CD8-positive, alpha-beta memory T cell (primary cell): ENCODE measurements at places on chromosomes 6 and 20.

- no peak for DNase-seq
These were observed 26.9 kb downstream of the FAM50B start for GRCh38 chr6:3876101-3876500.

DNA sequence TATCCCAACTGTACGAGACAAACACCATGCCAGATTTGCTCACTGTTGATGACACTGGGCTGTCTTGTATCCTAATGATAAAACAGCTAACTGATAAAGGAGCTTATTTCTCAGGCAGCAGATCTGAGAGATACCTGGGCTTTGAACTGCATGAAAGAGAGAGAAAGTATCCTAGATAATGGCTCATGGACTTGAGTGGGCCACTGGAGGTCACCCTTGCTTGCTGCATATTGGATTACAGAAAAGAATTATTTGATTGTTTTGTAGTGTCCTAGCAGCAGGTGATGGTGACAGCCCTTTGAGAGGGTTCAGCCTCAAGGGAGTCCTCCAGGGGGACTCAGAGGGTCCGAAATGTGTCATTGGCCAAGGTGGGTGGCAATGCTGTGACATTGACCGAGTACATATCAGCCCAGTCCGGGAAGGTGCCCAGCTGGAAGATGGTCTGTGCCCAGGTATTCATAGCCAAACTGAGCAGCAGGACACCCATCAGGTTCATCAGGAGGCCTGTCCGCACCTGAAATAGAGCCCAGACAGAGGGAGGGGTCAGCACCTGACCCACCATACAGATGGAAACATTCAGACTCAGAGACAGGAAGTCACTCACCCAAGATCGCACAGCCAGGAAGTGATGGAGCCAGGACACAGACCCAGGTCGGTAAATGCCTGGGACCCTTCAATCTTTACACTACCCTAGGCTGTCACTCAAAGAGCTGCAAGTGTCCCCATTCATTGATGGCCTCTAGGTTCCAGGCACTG is 9.4 kb upstream of the OCSTAMP start:
- no peak for DNase-seq

DNA sequence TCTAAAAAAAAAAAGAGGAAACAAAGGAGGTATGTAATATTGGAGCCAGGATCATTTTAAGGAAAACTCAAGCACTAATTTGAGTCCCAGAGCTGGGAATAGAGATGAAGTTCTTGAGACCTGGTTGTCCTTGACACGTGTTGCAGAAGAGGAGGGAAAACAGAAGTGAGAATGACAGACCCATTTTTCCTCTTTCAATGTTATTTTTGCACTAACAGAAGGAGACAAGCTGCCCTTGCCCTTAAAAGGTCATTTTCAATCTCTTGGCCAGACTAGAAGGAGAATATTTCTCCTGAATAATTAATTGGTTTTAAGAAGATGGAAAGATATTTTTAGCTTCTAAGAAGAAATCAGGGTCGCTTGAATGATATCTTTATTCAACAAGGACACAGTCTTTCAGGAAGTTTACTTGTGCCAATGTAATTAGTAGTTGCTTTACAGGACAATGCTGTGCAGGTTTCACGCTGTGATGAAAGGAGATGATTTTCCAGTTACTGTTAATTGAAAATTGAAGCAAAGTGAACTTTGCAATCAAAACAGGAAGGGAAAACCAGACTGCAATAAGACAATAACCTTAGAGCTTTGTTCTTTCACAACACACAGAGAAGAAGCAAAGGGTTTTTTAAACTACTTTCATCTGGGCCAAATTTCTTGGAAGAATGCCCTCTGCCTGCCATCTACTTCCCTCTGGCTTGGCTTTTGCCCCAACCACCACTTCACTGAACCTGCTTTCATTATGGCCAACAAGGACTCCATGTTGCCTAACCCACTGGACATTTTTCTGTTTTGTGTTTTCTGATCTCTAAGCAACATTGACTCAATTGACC is 107.8 kb upstream of the SHLD1 start:
- DNase-seq, result no peak

GRCh38 chr20:4795394-4795793 is 73.7 kb downstream of the PRND start:
- DNase-seq, result no peak

- DNase-seq, result no peak
These were observed 15.1 kb upstream of the RBPJL start for GRCh38 chr20:45291526-45291925.

GRCh38 chr6:25320459-25320858 is 41.3 kb downstream of the CARMIL1 start:
- DNase-seq, result no peak

GRCh38 chr20:57509665-57510237 is 15.2 kb downstream of the CTCFL start:
- DNase-seq, result no peak

DNA sequence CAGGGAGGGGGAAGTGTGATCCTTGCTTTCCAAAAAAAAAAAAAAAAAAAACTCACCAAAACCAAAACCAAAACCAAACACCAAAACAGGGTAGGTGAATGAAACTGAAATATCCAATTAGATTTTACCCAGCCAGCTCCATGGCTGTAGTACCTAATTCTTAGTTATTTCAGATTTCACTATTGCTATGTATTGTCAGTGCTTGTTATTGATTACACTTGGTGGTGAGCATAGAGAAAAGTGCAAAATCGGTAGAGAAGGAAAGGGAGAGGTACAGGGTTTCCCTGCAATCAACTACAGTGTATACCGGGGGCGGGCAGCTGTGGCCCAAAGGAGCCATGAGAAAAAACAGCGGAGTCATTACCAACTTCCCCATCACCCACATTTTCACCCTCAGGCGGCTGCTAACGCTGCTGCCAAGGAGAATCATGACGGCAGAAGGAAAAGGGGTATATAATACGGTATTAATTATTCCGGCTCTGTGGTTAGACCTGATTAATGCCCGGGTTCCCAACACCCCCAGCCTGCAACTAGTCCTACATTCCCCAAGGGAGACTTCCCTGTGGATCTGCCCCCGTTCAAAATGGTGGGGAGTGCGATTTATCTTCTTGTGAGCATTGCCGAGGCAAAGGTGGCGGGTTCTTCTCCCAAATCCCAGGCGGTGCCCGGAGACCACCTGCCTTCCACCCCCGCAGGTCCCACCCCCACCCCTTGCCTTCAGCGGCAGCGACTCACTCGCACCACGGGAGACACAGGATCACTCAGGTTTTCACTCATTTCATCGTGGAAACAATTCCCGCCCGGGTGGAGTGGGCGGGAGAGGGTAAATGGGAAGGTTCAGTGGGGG is at the start of gene C6orf62:
Gene C6orf62, minus strand, starts transcription at position 30 of the 847 bp plus-strand sequence. CDS start 486 bp downstream, outside the sequence.
- DNase-seq, result peak; percentile 55

DNA sequence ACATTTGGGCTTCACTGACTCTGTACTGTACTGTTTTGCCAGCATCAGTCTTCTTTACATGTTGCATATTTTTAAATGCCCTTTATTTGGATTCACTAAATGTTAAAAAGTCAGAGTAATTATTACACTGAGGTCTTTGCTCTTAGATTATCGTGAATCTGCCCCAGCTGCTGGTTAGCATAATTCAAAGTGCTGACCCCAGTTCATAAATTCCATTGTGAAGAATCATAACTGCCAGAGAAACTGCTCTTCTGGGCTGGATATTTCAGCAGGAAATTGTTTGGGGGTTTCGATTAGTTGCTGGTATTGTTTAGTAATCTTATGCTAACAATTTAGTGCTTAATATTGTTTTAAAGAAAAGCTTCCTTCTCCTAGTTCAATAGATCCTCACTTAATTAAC is 682.1 kb upstream of the MAP3K7 start:
- DNase-seq, result no peak

- no peak for DNase-seq
These were observed 495.7 kb upstream of the JARID2 start for GRCh38 chr6:14750059-14750661.

DNA sequence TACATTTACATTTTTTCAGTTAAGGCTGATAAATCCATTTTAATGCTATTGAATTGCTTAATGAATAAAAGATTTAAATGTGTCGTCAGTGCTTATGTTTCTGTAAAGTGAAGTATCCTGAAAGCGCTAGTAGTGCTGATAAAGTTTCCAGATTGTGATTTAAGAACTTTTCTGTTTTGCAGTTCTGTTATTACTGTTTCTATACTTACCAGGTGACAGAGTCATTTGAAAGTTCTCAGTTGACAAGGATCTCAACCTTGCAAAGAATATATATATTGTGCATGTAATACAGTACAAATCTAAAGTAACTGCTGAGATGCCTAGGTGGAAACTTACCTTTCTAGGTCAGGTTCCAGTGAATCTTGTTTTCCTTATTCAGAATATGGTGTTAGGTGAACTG is 201.8 kb downstream of the ARID1B start:
- no peak for DNase-seq

GRCh38 chr20:48944663-48945297 is 23.3 kb downstream of the ARFGEF2 start:
- no peak for DNase-seq

GRCh38 chr20:5489601-5490000 is 172.8 kb upstream of the PROKR2 start:
- no peak for DNase-seq

DNA sequence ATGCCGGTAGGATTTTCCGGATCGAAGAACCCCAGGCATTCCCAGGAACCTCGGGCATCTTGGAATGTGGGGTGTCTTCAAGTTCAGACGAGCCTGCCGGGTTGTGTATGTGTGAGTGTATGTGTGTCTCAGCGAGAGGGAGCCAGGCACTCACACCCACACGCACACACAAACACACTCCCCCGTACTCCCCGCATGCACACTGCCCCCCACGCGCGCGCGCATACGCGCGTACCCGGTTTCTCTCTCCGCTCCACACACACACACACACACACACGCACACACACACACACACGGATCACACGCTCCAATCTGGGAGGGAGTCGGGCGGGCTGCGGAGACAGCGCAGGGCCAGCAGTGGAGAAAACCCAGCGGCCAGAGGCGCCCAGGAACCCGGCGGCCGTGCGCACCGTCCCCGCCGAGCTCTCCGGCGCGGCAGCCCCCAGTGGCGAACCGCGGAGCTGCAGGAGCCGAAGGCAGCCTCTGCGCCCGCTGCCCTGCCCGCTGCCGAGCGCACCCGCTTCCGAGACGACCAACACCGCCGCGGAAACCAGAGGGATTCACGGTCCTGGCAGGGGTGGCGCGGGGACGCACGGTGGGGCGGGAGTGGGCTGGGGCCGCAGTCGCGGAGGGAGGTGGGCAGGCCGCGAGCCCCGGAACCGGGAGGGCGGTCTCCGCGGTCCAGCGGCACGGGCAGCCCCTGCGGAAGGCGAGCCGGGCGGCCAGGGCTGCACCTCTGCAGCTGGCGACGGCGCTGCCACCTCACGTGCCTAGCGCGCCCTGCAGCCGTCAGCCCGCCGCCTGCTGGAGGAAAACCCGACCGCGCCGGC is at the start of gene LRFN2:
Gene LRFN2, minus strand, starts transcription at position 125 of the 830 bp plus-strand sequence.
- DNase-seq, result peak; percentile 38

GRCh38 chr6:11731423-11731822 is 47.2 kb downstream of the ADTRP start:
- DNase-seq, result no peak

- no peak for DNase-seq
These were observed 82.3 kb downstream of the PTPN1 start for GRCh38 chr20:50592282-50593004.

DNA sequence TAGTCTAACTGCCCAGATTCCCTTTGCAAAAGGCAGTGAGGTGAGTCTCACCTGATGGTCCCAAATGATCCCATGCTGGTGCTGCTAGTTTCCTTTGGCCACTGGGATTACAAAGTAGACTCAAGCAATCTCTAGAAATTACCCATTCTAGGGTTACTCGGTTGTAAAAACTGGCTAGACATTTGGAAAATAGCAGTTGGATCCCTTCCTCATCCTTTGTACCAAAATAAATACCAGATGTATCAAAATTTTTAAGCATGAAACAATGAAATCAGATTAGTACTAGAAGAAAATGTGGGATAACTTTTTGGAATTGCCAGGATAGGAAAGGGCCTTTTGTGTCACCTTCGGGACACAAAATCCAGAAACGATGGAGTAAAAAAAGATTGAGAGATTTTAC is 112.9 kb upstream of the TOP1 start:
- DNase-seq, result no peak

GRCh38 chr6:99841297-99841696 is 152.7 kb downstream of the MCHR2 start:
- no peak for DNase-seq

DNA sequence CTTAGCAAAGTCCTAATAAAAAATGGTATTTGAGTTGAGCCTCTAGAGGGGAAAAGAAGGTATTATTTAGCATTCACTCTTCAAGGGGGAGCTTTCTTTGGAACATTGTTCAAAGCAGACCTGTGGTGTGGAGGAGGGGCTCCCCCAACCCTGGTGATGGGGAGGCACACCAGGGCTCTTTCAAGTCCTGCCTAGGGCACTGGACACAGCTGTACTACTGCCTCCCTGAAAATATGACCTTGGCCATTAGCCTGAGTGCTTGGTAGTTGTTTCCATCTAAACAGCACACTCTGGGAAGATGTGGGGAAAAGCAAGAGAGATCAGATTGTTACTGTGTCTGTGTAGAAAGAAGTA is 215.1 kb upstream of the CNR1 start:
- no peak for DNase-seq

DNA sequence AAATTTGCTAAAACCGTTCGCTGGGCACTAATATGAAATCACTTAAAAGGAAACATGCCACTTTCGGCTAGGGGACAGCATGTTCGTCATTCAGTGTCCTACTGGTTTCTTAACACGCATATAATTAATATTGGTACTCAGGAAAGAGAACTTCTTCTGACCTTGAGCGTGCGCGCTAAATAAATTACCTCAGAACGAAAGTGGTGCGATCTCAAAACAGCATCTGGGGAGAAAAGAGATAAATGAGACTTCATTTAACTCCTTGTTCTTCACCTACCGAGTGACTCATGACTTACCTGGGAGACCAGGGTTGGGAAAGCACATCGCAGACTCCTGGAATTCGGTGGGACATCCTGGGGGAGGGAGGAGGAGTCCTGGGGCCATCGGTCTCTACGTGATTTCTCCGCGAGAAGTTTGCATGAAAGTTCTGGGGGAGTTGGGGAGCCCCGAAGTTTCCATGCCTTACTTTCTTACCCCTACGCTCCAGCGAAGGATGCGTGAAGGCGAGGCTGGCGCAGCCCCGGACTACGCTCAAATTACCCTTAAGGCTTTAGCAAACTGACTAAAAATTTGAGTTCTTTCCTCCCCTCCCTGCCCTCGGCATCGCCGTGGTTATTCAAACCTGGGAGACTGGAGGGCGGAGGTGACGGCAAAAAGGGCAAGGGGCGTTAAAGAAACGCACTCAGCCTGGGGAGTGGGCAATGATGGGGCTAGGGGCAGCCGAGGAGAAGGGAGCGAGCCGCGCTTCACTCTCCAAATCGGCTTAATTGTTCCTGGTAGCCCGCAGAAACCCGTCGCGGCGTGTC is 1.1 kb upstream of the BEND6 start:
- no peak for DNase-seq
